ENCODE measurements at places on chromosomes 5 and 9.

DNA sequence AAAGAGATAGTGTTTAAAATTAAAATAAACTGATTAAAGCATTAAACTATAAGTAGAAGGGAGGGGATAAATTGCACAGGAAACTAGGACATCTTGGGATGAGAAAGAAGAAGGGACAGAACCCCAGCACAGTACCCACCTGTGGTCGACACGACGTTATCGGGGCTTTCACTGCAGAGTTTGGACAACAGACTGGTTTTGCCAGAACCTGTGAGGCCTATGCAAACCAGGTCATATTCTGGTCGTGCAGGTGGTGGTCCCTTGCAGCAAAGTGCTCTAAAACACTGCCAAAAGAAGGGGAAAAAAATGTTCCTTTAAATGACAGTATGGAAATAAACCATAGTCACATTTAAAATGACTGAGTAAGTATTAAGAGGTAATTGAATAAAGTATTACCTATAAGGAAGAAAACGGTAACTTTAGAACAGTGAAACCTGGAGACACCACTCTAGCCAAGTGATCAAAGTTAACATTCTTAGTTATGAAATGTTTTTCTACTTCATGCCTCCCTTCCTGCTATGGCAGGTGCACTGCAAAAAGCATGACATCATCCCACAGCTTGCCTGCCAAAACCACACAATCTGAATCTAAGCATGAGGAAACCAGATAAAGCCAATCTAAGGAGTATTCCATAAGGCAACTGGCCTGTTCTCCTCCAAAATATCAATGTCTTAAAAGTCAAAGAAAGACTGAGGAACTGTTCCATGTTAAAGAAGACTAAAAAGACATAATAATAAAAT is 138.6 kb downstream of the ARL15 start:
- no peak for DNase-seq

DNA sequence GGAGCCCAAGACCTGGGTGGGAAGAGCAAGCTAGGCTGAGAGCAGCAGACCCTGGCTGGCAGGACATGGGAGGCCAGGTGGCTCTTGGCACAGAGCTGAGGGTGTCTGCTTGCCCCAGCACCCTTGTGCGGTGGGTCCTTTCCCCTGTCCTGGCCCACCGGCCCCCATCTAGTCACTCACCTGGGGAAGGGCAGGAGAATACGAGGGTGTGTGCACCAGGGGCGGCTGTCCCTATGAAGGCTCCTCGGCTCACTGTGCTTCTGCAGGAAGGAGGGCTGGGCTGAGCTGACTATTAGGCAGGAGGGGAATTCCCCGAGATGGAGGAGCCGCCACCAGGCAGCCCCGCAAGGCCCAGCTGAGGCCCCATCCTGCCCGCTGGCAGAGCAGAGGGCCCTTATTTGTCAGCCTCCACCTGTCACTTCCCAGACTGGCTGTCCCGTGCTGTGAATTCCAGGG is 6.1 kb upstream of the TNIP1 start:
- DNase-seq = no peak

GRCh38 chr5:173752653-173753052 is 135.5 kb upstream of the CPEB4 start:
- DNase-seq = no peak

DNA sequence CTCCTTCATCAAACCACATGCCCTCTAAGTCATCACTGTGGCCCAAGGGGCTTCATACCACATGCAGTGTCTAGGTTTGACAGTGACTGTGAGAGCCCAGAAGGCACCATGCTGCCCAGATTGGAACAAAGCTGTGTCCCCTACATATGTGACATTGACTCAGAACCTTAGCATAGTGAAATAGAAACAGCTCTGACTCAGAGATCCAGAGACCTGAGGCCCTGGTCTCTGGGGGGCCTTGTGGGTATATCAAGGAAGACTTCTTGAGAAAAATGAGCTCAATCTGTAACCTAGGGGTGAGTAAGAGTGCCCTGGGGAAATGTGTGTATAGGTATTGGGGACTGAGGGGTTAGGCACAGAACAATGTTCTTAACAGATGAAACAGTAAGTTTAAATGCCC is 7.1 kb upstream of the ENTREP1 start:
- DNase-seq = no peak

DNA sequence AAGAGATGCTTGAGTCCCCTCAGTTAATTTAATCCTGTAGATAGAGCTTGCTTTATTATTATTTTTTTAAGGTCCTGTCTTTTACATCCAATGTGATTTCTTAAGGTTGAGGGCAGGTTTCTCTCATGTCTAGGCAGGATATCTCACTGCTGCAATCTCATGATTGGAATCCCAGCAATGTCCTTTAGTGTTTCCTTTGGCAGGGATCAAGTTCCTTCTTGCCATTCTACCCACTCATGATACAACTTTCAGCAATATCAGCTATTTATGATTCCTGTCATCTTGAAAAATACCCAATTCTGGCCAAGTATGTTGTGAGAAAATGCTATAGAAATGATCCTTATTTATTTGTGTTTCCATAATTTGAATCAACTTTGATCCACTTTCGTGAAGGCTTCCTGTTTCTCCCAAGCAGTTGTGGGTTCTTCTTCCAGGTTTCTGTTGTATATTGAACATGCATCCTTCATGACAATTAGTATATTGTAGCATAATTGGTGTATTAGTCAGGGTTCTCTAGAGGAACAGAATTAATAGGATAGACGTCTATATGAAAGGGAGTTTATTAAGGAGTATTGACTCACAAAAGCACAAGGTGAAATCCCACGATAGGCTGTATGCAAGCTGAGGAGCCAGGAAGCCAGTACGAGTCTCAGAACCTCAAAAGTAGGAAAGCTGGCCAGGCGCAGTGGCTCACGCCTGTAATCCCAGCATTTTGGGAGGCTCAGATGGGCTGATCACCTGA is 18.4 kb upstream of the VPS13A start:
- DNase-seq = no peak
